Brain microvascular endothelial cell (primary cell): ENCODE measurements at places on chromosomes 12 and 14.

DNA sequence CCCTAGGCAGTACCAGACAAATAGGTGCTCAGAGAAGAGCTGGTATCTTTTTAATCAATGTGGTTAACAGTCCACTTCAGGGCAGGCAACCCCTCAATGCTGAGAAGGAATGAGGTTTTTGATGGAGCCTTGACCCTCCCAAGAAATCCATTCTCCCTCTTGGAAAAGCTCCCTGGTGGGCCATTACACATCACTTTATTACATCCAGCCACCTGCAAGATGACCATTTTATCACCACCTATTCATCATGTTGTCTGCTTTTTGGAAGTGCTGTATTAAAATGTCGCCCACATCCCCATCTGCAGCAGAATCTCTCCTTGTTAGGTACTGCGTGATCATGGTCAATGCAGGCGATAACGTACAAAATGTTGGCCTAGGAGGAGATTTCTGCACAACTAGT is 614.7 kb upstream of the TMEM132C start:
- no peak for DNase-seq

DNA sequence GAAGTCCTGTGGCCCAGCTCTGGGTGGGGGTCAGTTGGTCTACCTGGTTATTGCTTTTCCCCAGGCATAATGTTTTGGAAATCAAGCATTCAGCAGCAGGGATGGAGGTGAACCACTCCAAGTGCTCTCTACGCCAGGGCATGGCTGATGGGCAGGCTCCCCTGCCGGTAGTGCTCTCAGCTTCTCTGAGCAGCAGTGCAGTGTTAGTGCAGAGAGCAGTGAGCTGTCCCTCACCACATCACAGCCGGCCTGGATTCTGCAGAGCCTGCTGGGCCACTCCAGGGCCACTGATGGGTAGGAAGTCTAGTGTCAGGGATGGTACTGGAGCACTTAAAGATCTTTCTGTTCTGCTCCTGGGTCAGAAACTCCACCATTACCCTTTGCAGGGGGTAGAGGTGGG is 151.1 kb downstream of the CALM1 start:
- DNase-seq: no peak

DNA sequence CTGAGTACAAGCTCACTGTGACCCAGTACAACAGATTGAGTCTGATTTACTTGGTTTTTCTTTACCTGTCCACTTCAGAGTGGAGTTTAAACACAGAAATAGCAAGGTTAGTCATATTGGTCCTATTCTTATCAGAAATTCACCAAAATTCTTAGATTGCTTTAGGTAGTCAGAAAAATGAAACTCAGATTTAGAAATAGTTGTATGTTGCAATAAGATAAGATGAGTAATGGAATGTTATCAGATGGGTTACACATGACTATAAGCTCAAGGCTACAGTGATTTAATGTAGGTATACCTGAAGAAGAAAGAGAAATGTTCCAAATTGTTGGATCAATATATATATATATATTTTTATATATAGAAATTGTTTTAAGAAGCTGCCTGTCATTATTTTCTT is 524.1 kb downstream of the LRFN5 start:
- no peak for DNase-seq

DNA sequence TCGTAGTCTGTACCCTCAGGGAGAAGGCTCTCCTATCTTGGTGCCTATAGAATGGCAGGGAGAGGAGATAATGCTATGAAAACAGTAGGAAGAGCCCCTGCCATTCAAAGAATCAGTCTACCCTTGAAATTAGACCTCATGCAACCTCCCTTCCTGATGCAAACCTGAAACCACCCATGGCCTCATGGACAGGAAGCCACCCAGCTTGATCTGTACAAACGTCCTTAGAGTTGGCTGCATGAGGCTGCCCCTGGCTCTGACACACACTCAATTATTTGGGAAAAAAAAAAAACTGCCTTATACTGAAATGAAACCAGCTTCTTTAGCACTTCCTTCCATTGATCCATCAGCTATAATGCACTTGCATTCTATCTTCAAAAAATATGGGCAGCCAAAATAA is 116.6 kb upstream of the BCL2L14 start:
- DNase-seq: no peak

GRCh38 chr12:110037315-110037714 is 11.0 kb downstream of the C12orf76 start:
- DNase-seq: no peak

DNA sequence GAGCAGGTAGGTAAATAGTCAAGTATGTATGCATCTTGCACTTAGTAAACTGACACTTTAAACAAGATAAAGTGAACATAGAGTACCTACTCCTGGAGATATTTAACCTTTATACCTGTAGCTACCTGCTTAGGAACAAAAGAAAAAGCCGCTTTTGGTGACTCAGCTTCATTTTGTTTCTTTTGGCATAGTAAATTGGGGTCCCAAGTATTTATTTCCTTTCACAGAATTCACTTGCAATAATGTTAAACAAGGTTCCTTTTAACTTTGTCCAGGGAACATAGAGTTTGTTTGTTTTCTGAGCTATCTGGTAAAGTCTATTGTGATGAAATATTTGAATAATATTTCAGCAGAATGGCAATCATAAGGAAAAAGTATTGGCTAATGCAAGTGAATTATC is 20.0 kb downstream of the SLCO1B3 start:
- no peak for DNase-seq

- no peak for DNase-seq
These were observed 66.0 kb downstream of the ARL6IP4 start for GRCh38 chr12:123046431-123046830.

GRCh38 chr12:69348162-69348938 is at the start of gene LYZ:
LYZ (plus strand) TSS chr12:69348381; CDS start chr12:69348409, 28 bp downstream.
- DNase-seq: no peak

- DNase-seq: no peak
These were observed 788 bp downstream of the SFSWAP start for GRCh38 chr12:131711551-131712205.

GRCh38 chr12:11310336-11310735 is at the start of gene PRB4:
PRB4 (minus strand) TSS chr12:11310436; CDS start chr12:11310398, 38 bp downstream.
- no peak for DNase-seq

DNA sequence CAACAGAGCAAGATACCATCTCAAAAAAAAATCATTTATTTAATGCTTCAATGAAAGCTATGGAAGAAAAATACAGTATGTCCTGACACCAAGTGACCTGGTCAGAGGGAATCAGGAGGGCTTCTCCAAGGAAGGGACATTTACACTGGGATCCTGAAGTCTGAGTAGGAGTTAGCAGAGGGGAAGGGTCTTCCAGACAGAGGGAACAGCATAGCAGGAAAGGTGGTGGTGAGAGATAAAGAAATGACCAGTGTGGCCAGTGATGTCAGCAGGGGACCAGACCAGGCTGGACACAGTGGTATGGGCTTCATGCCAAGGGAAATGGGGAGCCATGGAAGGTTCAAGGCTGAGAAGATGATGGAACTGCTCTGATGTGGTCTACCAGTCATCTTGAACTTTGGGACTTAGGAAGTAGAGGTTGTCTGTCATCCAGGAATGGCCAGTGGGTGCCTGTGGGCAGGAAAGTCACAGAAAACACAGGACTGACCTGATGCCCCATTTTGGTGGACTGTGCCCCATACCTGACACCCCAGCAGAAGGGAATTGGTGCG is 7.8 kb upstream of the TCHP start:
- no peak for DNase-seq

GRCh38 chr12:115871714-115872113 is 405.8 kb downstream of the MED13L start:
- peak; percentile 20 for DNase-seq

DNA sequence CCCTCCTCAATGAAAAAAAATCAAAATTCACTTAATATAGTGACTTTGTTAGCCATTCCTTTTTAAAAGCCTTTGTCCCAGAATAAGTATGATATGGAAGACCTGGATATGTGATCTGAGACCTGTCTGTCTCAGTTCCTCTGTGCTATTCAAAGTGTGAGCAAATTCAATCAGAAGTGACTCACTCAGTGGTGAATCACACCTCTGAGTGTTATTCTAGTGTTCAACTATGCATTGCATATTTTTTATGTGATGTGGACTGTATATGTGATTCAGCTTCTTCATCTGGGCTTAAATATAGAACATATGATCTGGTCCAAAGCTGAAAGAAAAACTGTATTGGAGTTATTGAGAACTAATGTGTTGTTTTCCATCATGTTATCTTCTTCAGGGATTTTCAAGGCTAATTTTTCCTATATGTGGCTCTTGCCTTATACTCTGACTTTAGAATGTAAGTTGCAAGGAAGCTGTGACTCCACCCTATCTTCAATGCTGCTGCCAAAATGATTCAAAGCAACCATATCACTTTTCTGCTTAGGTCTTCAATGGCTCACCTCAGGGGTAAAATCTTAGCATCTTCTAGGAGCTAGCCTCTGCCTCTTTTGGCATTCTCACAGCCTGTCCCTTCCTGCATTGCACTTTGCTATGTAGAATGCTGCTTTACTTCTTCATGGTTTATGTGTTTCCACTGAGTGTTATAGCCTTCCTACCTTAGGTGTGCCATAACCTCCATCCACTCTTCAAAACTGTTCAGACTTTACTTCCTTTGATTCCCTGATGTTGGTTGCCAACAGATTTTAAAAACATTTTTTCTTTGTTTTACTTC is 169.8 kb downstream of the OTOGL start:
- peak; percentile 88 for DNase-seq

GRCh38 chr12:57896115-57896433 is 45.3 kb upstream of the ATP23 start:
- DNase-seq: no peak

DNA sequence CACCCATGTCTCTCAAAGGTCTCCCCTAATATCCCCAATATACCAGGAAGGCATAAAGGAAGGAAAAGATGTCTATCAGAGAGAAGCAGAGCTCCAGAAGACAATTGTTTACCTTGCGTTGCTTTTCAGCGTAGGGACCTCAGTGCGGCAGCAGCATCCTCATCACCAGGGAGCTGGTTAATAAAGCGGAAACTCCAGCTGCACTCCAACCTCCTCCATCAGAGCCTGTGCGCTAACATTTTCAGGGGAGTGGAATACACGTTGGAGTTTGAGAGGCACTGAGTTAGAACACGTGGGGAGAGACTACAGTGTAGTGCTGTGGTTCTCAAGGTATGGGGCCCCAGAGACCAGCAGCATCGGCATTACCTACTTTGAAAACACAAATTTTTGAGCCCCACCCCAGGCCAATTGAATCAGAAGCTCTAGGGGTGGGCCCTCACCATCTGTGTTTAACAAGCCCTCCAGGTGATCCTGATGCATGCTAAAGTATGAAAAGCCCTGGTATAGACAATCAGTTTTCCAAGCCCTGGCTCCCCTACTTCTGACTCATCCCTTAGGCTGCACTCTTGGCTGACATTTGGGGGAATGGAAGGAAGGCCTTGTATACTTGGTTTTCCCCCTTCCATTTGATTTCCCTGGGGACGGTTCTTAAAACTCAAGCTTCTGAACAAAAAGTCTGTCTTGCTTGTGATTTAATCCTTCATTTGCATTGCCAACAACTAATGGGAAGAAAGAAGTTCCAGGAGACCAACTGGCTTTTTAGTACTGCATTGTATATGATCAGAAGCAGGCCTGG is 419.0 kb upstream of the CCDC196 start:
- DNase-seq: no peak

GRCh38 chr14:83827383-83827782 is 1702.6 kb upstream of the FLRT2 start:
- no peak for DNase-seq

- no peak for DNase-seq
These were observed 168.6 kb downstream of the CPNE8 start for GRCh38 chr12:38736821-38737220.

DNA sequence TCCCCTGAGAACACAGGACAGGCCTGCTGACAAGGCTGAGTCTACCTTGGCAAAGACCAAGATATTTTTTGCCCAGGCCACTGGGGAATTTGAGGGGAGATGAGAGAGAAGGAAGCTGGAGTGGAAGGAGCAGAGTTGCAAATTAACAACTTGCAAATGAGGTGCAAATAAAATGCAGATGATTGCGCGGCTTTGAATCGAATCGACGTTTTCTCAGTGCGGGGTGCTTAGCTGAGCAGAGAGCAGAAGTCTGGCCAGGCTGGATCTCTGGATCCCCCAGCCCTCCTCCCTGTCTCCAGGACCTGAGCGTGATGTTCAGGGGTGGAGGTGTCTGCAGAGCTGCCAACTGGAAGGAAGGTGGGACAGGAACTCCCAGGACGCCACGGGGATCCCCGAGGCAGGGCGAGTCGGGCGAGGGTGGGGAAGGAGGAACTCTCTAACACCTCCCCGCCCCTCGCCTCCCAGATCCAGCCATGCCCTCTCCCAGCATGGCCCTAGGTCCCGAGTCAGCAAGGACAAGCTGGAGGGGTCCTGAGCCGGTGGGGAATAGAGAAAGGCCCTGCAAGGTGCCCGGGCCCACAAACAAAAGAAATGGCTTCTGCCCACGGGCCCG is 527 bp upstream of the CARMIL3 start:
- no peak for DNase-seq

DNA sequence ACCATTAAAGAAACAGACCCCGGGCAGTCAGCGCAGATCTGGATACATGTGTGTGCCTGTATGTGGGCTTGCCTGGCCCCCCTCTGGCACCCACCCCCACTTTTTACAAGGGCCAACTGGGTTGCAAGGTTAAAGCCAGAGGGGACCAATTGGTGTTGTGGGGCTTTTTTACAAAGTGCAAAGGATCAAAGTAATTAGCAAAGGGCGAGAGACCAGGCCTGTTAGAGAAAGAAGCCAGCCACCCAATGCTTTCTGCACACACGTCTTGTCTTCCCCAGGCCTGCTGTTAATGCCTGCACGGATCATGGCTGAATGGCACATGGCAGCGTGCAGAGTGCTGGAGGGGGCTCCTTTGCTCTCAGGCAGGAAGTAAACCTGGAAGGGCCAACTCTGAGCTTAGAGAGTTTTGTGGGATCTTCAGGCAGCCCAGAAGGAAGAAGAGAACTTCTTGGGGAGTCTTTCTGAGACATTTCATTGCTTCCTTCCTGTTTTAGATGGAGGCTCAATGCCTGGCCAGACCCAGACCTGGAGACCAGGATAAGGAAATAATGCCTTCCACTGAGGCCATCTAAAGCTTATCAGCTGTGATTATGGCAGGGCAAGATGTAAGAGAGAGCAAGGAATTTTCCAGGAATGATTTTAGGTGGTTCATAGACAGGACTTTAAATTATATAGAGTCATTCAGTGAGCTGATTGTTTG is 523.4 kb upstream of the TBX3 start:
- DNase-seq: no peak

- DNase-seq: no peak
These were observed 24.0 kb downstream of the PRDM4 start for GRCh38 chr12:107736914-107737313.

DNA sequence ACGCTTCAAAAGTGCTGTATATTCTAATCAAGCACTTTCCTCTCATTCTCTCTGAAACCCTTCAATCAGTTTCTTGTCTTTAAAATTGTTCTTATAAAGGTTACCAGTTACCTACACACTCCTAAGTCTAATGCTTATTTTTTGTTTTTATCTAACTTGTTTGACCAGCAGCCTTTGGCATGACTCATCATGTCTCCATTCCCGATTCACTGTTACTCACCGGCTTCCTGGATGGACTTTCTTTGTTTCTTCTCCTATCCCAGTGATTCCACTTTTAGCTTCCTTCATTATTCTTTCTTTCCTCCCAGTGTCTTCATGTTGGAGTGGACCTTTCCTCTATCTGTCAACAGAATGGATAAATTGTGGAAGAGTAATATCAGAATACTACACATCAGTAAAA is 368.6 kb upstream of the CCDC196 start:
- DNase-seq: peak; percentile 47

- DNase-seq: peak; percentile 38
These were observed 44.6 kb upstream of the KITLG start for GRCh38 chr12:88624911-88625310.
